ENCODE measurements at places on chromosomes 16 and 17. TPM values are rescaled to one million over a fixed set of nuclear protein-coding genes. Genes with fewer than 3 reads are reported as not detected.

Gene ZFP1
- total RNA-seq = 15.3 TPM

Gene ITGAX
- 3.3 TPM for total RNA-seq

Gene USP43
- 0.99 TPM for total RNA-seq

- no peak for DNase-seq
Observed at GRCh38 chr16:23530062-23530461, 19.8 kb upstream of the GGA2 start.

GRCh38 chr17:40177275-40177874 is at the start of gene RAPGEFL1:
Gene RAPGEFL1 (plus strand): TSS chr17:40177470. CDS start chr17:40177862, 392 bp downstream.
- DNase-seq = no peak

GRCh38 chr17:64679710-64680216 is 17.7 kb upstream of the SMURF2 start:
- DNase-seq = peak; percentile 89

DNA sequence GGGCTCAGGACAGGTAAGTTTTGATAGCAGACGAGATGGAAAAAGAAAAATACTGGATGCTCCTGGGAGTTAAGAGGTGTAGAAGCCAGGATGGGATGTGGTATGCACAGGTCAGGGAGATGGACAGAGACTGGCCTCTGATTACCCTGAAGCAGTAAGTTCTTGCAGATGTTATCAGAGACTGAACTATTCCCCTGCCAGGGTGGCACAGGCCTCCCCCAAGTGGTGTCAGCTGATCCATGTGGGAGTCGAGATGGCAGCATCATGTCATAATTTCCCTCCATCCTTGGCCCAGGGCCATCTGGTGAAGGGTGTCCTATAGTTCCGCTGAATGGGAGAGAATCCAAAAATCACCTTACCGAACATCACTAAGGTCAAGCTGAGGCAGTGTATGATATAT is 14.1 kb upstream of the NKD1 start:
- no peak for DNase-seq

Gene ICAM2
- total RNA-seq = 18.6 TPM

GRCh38 chr16:19304750-19305149 is 19.2 kb downstream of the CLEC19A start:
- no peak for DNase-seq

Gene FBXW10
- 0.49 TPM for total RNA-seq

Gene VMO1
- total RNA-seq = 1.6 TPM

GRCh38 chr16:48559462-48560211 is 50.3 kb downstream of the N4BP1 start:
- DNase-seq = no peak

Gene PDE6G
- total RNA-seq = 0.49 TPM

GRCh38 chr16:11404603-11405002 is 59.3 kb downstream of the RMI2 start:
- DNase-seq = no peak

DNA sequence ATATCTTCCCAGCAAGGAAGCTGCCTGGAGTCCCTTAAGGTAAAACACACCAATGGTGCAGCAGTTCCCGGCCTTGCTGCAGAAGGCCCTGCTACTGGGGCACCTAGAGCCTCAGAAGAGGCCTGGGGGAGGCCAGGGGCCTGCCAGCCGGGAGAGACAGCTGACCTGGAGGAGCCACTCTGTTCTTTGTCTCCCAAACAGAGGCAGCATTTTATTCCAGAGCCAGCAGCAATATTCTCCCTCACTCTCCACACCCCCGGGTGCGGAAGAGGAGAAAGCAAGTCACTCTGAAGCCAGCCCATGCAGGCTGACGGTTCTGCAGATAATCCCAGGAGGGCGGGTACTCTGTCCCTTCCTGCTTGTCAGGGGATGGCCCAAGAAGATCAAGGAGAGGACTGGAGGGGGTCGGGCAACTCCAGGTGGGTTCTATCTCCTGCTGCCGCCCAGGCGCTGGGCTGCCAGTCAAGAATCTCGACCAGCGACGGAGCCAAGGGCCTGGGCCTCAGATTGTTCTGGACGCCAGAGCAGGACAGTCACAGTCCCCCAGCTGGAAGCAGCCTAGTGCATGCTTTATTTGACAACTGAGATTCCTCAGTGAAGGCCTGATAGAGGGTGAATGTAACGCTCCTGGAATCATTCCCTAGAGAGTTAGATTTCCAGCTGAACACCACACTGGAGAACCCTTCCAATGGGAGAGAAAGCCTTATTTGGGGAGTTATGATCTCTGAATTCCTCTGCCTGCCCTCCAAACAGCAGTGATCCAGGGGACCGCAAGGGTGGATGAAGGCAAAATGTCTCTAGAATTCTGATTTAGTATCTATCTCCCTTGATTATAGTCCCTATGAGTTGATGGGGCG is 1.1 kb upstream of the KIFC3 start:
- no peak for DNase-seq

DNA sequence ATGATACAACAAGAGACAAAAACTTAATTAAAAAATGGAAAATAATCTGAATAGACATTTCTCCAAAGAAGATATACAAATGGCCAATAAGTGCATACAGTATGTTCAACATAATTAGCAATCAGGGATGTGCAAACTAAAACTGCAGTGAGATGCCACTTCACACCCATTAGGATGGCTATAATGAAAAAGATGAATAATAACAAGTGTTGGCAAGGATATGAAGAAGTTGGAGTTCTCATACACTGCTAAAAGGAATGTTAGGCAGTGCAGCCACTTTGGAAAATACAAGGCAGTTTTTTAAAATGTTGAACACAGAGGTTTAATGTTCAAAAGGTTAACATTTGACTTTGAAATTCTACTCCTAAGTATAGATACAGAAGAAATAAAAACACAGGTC is 69.8 kb downstream of the PCTP start:
- DNase-seq = no peak

Gene TBC1D3E
- total RNA-seq = not detected

Gene GAS7
- total RNA-seq = 60.8 TPM

Gene PRM2
- not detected for total RNA-seq

DNA sequence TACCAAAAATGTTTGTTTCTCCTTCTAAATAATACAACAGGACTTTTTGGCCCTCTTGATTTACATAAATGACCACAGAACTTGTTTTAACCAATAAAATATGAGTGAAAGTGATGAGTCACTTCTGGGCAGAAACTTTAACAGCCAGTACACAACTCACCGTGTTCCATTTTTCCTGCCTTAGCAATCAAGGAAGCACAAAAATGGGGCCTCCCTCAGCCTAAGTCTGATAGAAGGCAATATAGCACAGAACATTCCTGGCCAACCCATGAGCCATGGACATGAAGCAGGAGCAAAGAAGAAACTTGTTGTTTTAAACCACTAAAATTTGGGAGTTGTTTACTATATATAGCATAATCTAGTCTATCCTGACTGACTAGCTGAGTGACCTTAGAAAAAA is 61.1 kb upstream of the MTMR4 start:
- no peak for DNase-seq

DNA sequence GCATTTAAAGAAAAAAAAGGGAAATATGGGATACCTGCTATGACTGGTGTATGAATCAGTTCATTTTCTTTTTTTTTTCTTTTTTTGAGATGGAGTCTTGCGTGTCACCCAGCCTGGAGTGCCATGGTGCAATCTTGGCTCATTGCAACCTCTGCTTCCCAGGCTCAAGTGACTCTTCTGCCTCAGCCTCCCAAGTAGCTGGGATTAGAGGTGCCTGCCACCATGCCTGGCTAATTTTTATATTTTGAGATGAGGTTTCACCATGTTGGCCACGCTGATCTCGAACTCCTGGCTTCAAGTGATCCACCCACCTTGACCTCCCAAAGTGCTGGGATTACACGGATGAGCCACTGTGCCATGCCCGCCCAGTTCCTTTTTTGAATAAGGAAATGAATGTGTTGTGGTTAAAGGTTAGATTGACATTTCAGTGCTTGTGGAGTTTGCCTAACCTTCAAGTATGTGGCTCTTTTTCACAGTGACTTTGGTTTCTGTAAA is 7.7 kb downstream of the HAPSTR1 start:
- DNase-seq = no peak

DNA sequence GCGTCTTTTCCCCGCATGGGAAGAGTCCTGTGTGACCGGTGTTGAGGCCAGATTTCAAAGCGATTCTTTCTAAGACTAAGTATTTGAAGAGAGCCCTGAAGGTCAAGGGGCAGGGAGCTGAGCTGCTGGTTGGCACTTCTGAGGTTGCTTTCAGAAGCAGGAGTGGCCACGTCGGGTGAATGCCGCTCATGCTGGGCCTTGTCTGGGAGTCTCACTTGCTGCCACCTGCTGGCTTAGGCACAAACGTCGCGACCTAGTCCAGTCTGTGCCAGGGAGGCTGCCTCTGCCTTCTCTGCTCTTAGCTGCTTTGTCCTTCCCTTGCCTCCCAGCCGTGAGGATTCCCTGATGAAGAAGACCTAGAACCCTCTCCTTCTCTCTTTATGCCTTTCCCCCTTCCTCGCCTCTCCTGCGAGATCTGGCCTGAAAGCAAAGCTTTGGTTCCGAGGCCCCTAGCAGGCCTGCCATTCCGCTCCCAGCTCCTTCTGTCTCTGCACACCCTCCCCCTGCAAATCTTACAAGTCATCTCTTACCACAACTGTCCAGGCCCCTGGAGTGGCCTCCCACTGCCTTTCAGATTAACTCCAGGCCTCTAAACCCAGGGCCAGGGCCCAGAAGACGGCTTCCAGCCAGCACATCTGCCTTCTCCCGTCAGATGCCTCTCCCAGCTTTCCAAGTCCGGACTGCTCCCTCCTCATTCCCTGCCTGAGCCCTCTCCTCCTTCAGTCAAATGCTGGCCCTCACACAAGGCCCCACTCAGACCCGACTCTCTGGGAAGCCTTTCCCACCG is 11.4 kb downstream of the CTNS start:
- DNase-seq = no peak

Gene DHX40
- 53.9 TPM for total RNA-seq

DNA sequence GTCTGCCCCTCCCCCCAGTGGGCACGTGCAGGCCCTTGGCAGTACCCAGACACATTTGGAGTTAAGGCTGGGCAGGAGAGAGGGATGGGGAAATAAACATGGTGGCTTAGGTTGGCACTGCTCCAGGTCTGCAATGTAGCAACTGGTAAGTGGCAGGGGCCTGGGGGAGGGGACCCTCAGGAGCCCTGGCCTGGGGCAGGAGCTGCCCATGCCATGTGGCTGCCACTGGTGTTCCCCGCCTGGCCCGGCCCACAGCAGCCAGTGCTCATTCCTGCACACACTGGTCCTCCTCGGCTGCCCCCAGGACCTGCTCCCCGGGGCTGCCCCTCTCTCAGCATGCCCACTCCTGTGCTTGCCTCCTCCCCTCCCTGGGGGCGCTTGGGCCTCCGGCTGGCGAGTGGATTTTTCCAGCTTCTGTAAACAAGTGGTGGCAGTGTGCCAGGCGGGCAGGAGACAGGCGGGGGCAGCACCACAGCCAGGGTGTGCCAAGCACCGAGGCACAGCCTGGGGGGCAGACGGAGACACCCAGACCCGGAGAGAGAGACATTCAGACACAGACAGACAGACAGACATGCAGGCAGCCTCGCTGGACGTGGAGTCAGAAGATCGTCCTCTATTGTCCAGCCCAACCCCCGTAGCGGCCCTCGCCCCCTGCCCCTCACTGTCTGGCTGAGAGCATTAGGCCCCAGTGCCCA is 9.4 kb downstream of the THRA start:
- no peak for DNase-seq

GRCh38 chr16:81253141-81253540 is 14.7 kb downstream of the BCO1 start:
- no peak for DNase-seq

- no peak for DNase-seq
Observed at GRCh38 chr17:81019563-81020442, 15.1 kb upstream of the BAIAP2 start.

DNA sequence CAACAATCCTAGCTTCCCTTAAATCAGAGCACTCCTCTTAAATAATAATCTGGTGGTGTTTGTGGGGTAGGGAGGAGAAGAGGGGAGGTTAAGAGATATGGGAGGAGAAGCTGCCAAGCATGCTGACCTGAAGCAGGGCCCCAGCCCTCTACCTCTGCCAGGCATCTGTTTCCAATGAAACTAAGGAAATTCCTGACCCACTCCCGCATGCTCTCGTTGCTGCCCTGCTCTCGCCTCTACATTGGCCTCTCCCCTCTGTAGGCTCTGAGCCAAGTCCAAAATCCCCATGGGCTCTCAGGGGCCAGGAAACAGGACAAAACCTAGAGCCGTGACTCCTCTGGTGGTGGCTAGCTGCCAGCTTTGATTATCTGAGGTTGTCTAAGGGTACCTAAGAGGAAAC is 559.5 kb upstream of the CDH11 start:
- no peak for DNase-seq

DNA sequence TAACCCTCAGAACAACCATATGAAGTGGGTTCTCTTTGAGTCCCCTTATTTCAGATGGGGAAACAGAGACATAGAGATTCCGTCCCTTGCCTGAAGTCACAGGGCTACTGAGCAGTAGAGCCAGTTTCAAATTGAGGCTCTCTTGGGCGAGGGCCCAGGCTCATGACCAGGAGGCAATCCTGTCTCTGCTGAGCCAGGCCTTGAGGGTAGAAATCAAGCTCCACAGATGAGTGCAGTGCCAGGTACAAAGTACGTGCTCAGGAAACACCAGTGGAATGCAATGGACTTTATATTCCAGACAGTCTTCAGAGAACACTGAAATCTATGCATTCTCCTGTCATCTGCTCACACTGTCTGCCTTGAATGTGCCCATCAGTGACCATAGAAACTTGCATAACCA is 291.7 kb upstream of the MAF start:
- no peak for DNase-seq

DNA sequence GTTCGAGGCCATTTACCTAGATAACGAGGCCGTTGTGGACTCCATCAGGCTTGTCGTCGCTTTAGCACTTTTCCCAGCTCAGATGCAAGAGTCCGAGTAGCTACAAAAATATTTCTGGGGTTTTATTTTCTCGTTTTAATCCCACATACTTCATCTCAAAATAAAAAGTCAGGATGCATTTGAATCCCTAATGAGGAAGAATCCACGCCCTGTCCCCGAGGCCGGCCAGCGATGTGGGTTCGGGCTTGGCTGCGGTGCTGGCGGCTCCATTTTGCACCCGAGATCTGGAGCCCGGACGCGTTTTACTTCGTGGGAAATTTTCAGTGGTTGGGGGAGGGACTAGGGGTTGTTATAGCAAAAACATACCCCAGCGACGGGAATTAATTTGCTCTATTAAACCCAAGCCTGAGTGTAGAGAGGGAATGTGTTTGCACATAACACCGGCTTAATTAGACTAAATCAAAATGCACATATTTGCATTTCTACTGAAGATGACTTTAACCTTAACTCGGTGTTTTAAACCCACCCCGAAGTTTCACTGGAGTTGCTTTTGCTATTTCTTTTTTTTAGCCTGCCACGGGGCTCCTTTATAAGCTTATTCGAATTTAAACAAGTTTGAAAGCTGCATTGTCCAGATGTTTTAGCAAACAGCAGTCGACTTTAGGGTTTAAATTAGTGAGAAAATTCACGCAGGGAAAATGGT is 4.8 kb downstream of the IRX5 start:
- no peak for DNase-seq
